Vagina (tissue), 2 donors: ENCODE measurements at places on chromosomes 5 and 9.

DNA sequence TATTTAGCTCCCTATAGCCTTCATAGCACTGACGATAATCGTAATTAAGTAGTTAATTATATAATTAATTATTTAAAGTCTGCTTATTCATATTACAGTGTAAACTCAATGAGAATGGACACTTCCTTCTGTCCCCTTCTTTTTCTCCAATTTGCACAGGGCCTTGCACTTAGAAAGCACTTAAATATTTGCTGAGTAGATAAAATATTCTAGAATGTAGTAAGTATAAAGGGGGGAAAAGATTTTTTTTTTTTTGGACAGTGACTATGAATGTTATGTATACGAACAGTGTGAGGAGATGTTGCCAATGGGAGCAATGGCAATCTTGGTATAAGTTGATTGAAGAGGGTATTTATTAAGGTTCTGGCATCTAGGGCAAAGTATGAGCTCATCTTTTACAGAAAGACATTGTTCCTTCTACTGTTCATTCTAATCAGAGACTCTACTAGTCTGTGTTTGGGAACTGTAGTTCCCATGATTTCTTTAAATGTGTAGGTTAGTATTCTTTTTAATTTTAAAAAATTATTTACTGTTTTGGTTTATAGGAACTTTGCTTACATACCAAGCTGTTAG, 49.4 kb downstream of the YTHDC2 start:
- H3K4me3 ChIP-seq, result no peak overlapping the region
- no peaks in the 10 kb centered on the region for H3K27me3 ChIP-seq

DNA sequence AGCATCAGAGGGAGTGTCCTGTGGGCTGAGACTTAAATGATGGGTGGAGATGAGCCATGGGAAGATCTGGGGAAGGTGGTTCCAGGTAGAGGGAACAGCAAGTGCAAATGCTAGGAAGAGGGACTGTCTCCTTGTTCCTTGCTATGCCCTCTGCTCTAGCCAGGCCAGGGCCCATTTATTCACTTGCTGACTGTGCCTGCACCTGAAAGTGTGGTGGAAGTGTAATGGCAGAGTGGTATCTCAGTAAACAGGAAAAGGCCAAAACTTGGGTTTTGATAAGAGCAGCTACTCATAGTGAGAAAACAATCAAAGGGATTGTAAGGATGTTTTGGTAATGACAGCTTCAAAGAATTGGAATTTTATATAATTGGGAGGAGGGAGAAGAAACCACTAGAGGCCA, 32.4 kb downstream of the TLE4 start:
- no peak for DNase-seq
- no peaks in the 10 kb centered on the region for H3K36me3 ChIP-seq
- H3K27ac ChIP-seq, result no peak overlapping the region
- H3K27me3 ChIP-seq, result no peaks in the 10 kb centered on the region

- no peaks in the 10 kb centered on the region for H3K4me1 ChIP-seq
- no peaks in the 10 kb centered on the region for H3K36me3 ChIP-seq
- no peak for DNase-seq
- no peak overlapping the region for H3K27ac ChIP-seq
- H3K27me3 ChIP-seq, result no peaks in the 10 kb centered on the region
- no peak overlapping the region for H3K4me3 ChIP-seq
Measured at GRCh38 chr9:120045011-120045410, 535.0 kb downstream of the CDK5RAP2 start.

DNA sequence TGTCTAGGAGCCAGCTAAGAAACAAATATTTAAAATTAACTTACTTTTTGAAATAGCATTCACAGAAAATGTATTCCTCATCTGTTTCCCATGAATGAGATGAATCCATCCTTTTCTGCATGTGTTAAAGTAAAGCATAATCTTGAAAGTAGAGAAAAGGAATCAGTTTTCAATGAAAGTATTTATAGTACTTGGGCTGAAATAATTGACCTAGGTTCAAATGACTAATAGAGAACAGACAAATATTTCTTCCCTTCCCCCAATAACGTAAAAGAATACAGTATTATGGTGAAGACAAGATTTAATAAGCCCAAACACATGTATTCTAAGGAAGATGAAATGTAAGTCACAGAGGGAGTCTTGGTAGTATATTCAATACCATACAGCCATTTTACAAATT, 403.5 kb downstream of the ZNF608 start:
- no peak overlapping the region for H3K27ac ChIP-seq
- no peaks in the 10 kb centered on the region for H3K36me3 ChIP-seq
- no peaks in the 10 kb centered on the region for H3K27me3 ChIP-seq
- H3K4me1 ChIP-seq, result peaks cover 17% of the 10 kb centered on the region
- DNase-seq, result no peak

GRCh38 chr5:153559926-153560325, 69.5 kb downstream of the GRIA1 start:
- H3K27me3 ChIP-seq, result no peaks in the 10 kb centered on the region
- no peak for DNase-seq
- H3K4me3 ChIP-seq, result no peak overlapping the region
- no peak overlapping the region for H3K27ac ChIP-seq
- no peaks in the 10 kb centered on the region for H3K4me1 ChIP-seq

- peak; percentile 32 for DNase-seq
- no peaks in the 10 kb centered on the region for H3K36me3 ChIP-seq
- no peaks in the 10 kb centered on the region for H3K27me3 ChIP-seq
Measured at GRCh38 chr9:114029311-114030170, 48.6 kb downstream of the AMBP start.

- H3K4me1 ChIP-seq, result peaks cover 36% of the 10 kb centered on the region
- peak within 1 kb of the TSS; percentile 68 for H3K4me3 ChIP-seq
- H3K27me3 ChIP-seq, result no peaks in the 10 kb centered on the region
- DNase-seq, result no peak
- peak within 1 kb of the TSS; percentile 77 for H3K27ac ChIP-seq
- H3K36me3 ChIP-seq, result no peaks in the 10 kb centered on the region
Measured at GRCh38 chr9:93058355-93059010, at the start of gene SUSD3. SUSD3 (plus strand) TSS chr9:93058701; CDS start chr9:93058743, 42 bp downstream.

GRCh38 chr5:176778921-176779465, 31.4 kb upstream of the UNC5A start:
- no peak overlapping the region for H3K4me3 ChIP-seq
- H3K36me3 ChIP-seq, result no peaks in the 10 kb centered on the region
- H3K27ac ChIP-seq, result no peak overlapping the region
- no peaks in the 10 kb centered on the region for H3K4me1 ChIP-seq

- H3K4me1 ChIP-seq, result no peaks in the 10 kb centered on the region
- H3K27me3 ChIP-seq, result no peaks in the 10 kb centered on the region
- no peak overlapping the region for H3K27ac ChIP-seq
- H3K4me3 ChIP-seq, result no peak overlapping the region
Measured at GRCh38 chr5:88845081-88845697, 37.8 kb downstream of the MEF2C start.

- no peak overlapping the region for H3K27ac ChIP-seq
- H3K4me1 ChIP-seq, result peaks cover 4% of the 10 kb centered on the region
- no peak for DNase-seq
- H3K4me3 ChIP-seq, result no peak overlapping the region
- no peaks in the 10 kb centered on the region for H3K36me3 ChIP-seq
- no peaks in the 10 kb centered on the region for H3K27me3 ChIP-seq
Measured at GRCh38 chr5:76386360-76386759, 16.7 kb upstream of the IQGAP2 start.

- H3K36me3 ChIP-seq, result no peaks in the 10 kb centered on the region
- no peak overlapping the region for H3K4me3 ChIP-seq
- DNase-seq, result no peak
- H3K4me1 ChIP-seq, result no peaks in the 10 kb centered on the region
Measured at GRCh38 chr9:96496368-96497116, 46.6 kb downstream of the HABP4 start.
